ENCODE measurements at places on chromosomes 16 and 17.

DNA sequence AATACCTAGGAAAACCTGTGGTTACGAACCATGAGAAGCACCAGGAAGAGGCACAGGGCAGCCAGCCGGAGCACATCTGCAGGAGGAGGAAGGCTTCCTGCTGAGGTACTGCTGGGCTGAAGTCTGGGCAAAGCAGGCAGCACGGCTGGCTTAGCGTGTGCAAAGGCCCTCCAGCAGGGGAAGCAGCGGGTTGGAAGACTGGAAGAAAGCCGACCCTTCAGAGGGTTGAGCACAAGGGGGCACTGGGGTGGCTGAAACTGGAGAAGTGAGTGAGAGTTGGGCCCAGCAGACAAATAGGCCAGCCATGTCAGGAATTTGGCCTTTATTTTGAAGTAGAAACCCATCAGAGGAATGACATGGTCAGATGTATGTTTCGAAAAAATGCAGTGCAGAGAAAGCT is 12.1 kb upstream of the HSD3B7 start:
- DNase-seq = no peak

DNA sequence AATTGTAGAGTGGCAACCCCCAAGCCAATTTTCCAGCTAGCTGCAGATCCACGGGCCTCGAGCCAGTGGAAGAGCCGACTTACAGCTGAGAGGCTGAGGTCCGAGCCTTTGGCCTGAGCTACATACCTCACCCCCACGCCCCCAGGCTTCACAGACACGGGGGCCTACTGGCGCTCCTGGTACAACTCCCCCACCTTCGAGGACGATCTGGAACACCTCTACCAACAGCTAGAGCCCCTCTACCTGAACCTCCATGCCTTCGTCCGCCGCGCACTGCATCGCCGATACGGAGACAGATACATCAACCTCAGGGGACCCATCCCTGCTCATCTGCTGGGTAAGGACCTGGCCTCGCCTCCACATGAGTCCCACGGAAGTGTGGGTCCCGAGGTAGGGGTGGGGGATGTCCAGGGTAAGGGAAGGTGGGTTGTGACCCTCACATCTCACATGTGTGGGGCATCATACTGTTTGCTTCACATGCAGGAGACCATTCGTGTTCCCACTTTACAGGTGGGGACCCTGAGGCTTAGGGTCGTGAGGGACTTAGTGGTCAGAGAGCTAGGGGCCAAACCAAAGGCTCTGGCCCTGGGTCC is 3.4 kb downstream of the ACE start:
- no peak for DNase-seq

GRCh38 chr17:15181333-15181732 is 83.8 kb downstream of the PMP22 start:
- DNase-seq = no peak

- DNase-seq = no peak
Observed at GRCh38 chr17:65328567-65328966, 191.4 kb downstream of the RGS9 start.

- no peak for DNase-seq
Observed at GRCh38 chr17:59851439-59852375, 41.0 kb downstream of the TUBD1 start.

- DNase-seq = peak; percentile 20
Observed at GRCh38 chr16:88618182-88618955, 20.0 kb upstream of the IL17C start.

GRCh38 chr16:3980253-3981111 is 100.0 kb upstream of the CREBBP start:
- no peak for DNase-seq
